ENCODE measurements at places on chromosomes 6 and 20.

DNA sequence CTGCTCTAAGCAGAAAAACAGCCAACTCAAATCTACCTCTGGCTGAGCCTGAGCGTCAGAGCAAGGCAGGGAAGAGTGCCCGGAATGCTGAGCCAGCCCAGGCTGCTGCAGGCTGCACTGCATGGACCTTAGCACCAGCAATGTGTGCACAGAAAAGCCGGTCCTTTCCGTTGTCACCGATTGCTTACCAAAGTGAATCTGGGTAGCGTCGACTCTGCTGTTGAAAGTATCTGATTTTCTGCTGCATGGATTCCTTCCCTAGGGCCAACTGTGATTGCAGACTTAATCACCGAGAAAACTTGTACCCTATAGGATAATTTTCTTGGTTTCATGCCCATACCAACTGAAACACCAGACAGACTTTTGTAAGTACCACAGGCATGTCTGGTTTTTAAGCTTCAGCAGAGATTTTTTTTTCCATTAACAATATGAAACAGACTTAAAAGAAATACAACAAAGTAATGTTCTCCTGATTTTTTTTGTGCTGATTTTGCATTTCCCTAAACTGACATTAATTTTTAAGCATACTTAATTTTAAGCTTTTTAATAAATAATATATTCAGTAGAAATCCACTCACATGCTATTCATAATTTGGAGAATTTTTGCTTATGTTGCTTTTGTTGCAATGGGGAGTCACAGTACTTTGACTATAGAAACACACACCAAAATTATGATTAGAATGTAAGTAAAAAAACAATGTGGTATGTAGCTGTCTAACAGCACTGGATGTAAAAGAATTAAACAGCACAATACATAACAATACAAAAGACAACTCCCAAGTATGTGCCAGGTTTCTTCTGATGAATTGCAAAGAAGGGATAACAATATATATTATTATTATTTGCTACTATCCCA lies 218.0 kb downstream of the THBS2 start:
- DNase-seq, result no peak

DNA sequence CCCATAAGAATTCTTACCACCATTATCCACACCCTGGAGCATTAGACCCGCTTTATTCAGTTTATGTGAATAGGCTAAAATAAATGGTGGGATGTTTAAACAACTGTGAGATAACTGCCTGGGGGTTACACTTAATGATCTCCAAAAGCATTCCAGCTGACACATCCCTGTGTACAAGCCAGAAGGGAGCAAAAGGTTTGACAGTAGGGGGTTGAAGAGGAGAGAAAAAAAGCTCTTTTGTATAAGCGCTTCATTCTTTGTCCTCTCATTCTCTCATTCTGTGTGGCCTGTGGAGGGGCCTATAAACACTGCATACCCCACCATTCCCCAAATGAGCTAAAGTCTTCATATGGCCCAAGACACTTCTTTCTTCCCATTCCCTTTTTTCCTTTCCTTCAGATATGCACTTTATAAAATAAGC lies 30.8 kb upstream of the COL21A1 start:
- DNase-seq, result no peak

DNA sequence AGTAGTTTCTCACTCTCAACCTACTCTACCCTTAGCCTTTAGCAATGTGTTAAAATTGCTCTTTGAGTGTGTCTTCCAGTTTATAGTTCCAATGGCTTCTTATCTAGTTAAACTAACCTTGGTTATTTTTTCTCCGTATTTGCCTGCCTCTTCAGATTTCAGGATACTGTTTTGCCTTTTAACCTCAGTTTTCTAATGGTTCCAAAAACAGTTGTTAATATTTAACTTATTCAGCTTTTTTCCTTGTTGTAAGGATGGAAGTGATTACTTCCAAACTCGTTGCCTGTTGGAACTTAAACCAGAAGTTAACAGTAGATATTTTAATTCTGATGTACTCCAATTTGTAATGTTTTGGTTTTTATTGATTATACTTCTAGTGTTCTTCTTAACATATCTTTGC lies 1574.9 kb downstream of the HACE1 start:
- DNase-seq, result no peak

DNA sequence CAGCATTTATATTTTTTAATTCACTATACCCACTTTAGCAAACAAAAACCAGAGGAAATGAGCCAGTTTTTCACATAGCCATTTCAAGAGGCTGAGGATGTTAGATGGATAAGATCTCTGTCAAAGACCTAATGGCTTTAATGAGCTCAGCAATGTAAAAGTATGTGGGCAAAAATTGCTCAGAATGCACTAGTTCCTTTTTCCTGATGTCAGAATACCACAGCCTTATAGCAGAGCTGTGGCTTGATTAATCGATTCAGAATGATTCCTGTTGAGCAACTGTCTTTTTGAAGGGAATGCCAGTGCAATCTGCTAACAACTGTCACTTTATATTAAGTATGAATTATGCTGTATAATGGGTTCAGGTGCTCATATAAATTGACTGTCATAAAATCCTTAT lies 100.6 kb upstream of the HIVEP1 start:
- DNase-seq, result no peak

DNA sequence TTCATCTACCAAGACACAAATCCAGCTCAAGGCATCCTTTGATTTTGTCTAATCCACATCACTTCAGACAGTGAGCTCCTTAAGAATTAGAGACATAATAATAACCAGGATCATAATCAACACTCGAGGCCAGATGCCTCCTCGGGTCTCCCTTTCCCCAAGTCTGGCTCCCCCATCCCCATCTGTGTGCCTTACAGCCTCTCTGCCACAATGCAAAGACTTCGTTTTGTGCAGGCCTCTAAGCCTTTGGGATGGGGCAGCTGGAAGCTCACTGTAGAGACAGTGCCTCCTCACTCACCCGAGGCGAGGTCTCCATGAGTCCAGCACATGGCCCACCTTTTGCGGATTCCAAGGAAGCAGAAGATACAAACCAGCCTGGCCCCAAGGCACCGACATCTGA lies 30.3 kb downstream of the LRFN2 start:
- no peak for DNase-seq

DNA sequence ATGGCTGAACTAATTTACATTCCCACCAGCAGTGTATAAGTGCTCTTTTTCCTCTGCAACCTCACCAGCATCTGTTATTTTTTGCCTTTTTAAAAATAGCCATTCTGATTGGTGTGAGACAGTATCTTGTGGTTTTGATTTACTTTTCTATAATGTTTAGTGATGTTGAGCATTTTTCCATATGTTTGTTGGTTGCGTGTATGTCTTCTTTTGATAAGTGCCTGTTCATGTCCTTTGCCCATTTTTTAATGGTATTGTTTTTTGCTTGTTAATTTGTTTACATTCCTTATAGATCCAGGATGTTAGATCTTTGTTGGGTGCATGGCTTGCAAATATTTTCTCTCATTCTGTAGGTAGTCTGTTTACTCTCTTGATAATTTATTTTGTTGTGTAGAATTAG lies 169.9 kb downstream of the PRL start:
- DNase-seq, result no peak

- DNase-seq, result no peak
Observed at GRCh38 chr6:21325201-21325856, 268.2 kb upstream of the SOX4 start.

GRCh38 chr6:107488875-107489635 lies 862 bp upstream of the SOBP start:
- DNase-seq, result peak; percentile 50

DNA sequence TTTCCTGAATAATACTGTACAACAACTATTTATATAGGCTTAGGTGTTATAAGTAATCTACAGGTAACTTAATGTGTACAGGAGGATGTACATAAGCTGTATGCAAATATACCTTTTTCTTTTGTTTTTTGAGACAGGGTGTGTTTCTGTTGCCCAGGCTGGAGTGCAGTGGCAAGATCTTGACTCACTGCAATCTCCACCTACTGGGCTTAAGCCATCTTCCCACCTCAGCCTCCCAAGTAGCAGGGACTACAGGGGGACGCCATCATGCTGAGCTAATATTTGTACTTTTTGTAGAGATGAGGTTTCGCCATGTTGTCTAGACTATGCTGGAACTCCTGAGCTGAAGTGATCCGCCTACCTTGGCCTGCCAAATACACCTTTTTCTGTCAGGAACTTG lies 191.7 kb upstream of the ZNF217 start:
- DNase-seq, result no peak

GRCh38 chr6:29564875-29565274 lies 5.3 kb upstream of the UBD start:
- no peak for DNase-seq

GRCh38 chr6:53679446-53679933 lies 13.9 kb upstream of the KLHL31 start:
- DNase-seq, result no peak

GRCh38 chr6:52540286-52540902 lies 36.5 kb downstream of the TRAM2 start:
- no peak for DNase-seq
